ENCODE measurements at places on chromosomes 1 and 21. TPM values are rescaled to one million over a fixed set of nuclear protein-coding genes. Genes with fewer than 3 reads are reported as not detected.

Gene C1orf56
- total RNA-seq, result 2.6 TPM

Gene GPR52
- total RNA-seq, result 2.6 TPM

Gene TEDDM1
- total RNA-seq, result not detected

Gene ZNF593OS
- 0.32 TPM for total RNA-seq

Gene PDZK1
- under 0.01 TPM for total RNA-seq

Gene GSTM5
- total RNA-seq, result 5.8 TPM

Gene CORT
- total RNA-seq, result not detected

Gene MEX3A
- 1.9 TPM for total RNA-seq

Gene KCNJ10
- under 0.01 TPM for total RNA-seq

Gene CRB1
- under 0.01 TPM for total RNA-seq

DNA sequence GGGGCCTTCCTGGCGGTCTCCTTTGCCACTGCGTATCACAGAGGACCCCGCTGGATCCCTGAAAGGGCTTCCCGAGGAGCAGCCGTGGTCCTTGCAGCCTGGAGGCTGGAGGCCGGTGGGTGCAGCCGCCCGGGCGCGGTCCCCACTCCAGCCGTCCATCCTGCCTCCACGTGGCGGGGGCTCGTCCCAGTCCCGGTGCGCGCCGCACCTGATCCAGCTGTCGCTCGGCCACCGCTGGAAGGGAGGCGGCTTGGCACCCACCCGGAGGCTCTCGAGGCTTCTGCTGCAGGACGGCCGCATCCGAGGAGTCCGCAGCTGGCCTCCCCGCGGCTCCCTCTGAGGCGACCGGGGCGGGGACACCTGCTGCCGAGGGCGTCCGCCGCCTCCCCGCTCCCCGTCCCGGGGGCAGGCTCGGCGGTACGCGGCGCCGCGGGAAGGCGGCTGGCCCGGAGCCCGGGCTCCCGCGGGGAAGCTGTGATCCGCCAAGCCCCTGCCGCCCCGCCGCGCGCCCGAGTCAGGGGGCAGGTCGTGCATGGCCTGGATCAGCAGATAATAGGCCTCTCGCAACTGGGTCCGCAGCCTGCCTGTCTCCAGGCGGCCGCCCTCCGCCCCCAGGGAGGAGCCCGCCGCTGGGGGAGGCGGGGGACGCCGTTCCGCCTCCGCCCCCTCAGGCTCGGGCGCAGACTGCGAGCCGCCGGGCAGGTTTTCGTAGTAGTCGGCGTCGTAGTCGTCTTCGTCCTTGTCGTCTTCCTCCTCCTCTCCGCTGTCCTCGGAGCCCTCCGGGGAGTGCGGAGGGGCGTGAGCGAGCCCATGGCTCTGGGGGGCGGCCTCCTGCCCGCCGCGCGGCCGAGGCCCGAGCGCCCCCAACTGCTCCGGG lies at the start of gene SYDE2:
SYDE2 (minus strand) TSS at position 554 of the 877 bp plus-strand sequence; CDS start at position 534, 20 bp downstream.
- peak; percentile 81 for DNase-seq

DNA sequence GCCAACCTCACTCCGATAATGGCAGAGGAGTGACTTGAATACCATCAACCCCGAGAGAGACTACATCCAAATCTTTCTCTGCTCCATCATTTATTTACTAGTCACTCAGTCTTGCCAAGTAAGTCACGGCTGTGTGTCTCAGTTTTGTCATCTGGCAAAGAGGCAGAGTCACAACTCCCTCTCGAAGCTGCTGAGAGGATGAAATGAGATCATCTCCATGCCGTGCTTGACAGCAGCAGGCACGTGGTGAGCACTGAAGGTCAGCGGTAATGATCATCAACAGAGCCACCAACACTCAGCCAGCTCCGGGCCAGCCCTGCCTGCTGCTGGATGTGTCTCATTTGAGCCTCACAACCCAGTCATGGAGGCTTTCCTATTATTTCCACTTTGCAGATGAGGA lies 19.9 kb downstream of the ALDH4A1 start:
- DNase-seq, result peak; percentile 46

DNA sequence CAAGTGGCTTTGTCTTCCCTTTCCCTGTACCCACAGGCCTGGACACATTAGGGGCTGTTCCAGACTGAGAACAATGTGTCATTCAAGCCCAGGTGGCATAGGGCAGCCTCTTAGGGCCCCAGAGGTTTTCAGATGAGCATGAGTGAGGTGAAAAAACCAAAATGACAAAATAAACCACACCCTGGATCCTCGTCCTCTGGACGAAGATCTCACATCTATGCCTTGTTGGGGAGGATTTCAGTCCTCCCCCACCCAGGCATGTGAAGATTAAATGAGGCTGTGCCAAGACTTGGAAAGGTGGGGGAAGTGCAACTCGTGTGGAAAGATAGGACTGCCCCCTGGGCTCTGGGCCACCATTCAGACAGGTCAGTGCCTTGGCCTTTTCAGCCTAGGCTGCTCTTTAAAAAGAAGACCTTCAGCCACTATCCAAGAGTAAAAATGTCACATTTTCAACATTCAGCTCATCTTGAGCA lies 32.8 kb upstream of the IL19 start:
- DNase-seq, result no peak

- DNase-seq, result no peak
Measured at GRCh38 chr1:4033129-4033676, 133.1 kb upstream of the C1orf174 start.

DNA sequence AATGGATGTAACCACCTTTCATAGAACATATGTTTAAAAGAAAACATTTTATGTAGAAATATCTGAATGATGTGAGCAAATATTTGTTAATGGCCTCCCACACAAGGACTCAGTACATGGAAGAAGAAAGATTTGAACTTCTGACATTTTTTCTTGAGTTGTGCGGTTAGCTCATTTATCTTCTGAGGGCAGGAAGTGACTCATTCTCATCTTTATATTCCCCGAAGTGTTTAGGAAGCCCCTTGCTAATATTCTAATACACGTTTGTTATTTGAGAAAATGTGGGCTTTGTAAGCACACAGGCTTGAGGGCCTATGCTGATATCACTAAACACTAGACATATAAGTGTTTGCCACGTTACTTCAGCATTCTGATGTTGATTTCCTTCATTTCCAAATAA lies 392.5 kb upstream of the PTBP2 start:
- DNase-seq, result peak; percentile 42

DNA sequence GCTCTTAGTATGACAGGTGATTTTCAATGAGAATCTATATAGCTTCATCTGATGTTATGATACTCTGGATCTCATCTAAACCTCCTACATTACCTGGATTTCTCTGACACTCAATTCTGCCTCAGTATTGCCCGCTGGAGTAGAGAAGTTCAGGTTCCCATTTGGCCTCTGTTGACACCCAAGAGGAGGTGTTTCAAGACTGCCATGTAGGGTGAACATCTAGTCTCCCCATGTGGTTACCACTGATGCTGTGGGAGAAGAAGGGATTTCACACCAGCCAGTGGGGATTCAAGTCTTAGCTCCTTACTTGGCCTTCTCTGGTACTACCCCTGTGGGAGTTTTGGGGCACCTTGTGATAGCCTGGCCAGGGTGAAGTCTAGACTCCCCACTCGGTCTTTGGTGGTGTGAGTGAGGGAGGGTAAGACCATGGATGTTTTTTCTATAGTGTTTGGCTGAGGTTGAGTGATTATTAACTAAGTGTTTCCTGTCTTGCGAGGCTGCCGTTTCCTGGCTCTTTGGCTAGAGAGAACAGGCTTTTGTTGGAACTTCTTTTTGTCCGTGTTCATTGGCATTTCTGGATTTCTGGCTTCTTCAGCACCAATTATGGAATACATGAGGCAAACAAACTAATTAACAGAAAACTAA lies 90.7 kb downstream of the RHOU start:
- DNase-seq, result no peak

- DNase-seq, result no peak
Measured at GRCh38 chr1:30539884-30540283, 183.5 kb downstream of the MATN1 start.

DNA sequence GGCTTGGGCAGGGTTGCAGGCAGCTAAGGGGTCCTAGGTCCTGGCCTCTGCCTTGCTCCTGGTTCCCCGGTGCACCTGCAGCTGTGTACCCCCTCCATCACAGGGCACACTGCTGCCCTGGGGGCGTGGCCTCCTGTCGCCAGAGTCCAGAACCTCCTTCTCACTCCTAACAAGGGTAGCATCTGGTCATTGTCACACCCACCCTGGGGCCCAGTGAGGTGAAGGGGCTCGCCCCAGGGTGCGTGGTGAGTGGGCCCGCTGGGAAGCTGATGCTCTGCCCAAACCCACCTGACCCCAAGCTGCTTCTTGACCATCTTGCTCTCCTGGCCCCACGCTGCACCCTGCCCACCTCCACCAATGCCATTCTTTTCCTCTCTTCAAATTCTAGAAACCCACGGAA lies 44.5 kb downstream of the AJAP1 start:
- DNase-seq, result no peak

- peak; percentile 3 for DNase-seq
Measured at GRCh38 chr1:67256291-67257172, 51.1 kb upstream of the IL12RB2 start.

- DNase-seq, result no peak
Measured at GRCh38 chr1:173871500-173871899, 3.3 kb downstream of the ZBTB37 start.

DNA sequence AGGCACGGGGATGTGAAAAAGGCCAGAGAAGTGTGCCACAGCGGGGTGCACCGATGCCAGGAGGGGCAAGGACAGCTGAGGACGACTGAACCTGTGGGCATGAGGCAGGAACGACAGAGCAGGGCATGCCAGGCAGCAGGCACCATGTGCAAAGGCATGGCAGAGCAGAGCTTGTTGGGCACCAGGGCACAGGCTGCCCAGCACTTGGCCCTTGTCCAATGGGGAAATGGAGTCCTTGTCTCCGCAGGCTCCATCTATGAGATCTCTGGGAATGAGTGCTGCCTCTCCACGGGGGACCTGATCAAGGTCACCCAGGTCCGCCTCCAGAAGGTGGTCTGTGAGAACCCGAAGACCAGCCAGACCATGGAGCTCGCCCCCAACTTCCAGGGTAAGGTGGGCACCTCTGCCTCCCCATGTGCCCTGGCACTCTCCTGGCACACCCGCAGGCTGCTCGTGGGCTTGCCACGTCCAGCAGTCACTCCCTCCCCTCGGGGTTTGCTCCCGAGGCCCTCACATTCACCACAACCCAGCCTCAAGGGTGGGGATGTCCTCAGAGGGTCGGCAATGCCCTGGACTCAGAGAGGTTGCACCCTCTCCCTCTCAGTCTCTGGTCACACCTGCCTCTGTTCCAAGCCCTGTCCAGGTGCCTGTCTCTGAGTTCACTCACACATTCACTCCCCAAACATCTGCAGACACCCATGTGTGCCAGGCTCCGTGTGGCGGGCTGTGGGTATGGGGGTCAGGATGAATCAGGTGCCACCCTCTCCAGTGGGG lies 4.2 kb downstream of the THEMIS2 start:
- no peak for DNase-seq

GRCh38 chr1:181503171-181503810 lies 20.0 kb downstream of the CACNA1E start:
- DNase-seq, result peak; percentile 11

DNA sequence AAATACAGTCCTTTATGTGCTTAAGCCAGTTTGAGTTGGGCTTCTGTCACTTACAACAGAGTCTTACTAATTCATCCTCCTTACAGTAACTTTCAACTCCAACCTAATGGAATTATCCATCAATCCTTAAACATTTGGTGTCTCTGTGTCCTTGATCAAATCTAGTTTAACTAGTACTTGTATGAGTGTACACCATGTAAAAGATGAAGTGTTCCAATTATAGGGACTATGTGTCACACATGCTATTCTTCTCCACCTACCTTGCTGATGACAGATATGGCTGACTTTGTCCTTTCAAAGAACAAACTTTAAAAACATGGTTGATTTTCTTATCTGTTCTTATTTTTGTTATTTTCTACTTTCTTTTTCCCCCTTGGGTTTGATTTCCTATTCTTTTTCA lies 60.4 kb upstream of the NBPF3 start:
- DNase-seq, result no peak

DNA sequence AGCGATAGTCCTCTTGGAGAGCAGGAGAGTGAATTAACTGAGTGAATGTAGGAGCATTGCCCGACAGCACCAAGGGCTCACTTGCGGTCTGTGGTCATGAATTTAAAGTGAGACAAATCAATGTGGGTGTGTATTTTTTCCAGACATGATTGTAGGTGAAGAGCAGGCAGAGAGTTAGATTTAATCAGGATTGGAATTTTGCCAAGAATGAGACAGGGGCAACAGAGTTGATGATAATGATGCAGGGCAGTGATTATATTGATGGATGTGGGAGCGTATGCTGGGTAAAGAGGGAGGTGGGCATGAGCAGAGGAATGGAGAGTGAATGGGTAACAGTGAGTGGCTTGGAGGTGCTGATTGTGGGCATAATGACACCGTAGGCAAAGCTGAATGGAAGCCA lies 20.0 kb upstream of the SYT6 start:
- DNase-seq, result no peak

DNA sequence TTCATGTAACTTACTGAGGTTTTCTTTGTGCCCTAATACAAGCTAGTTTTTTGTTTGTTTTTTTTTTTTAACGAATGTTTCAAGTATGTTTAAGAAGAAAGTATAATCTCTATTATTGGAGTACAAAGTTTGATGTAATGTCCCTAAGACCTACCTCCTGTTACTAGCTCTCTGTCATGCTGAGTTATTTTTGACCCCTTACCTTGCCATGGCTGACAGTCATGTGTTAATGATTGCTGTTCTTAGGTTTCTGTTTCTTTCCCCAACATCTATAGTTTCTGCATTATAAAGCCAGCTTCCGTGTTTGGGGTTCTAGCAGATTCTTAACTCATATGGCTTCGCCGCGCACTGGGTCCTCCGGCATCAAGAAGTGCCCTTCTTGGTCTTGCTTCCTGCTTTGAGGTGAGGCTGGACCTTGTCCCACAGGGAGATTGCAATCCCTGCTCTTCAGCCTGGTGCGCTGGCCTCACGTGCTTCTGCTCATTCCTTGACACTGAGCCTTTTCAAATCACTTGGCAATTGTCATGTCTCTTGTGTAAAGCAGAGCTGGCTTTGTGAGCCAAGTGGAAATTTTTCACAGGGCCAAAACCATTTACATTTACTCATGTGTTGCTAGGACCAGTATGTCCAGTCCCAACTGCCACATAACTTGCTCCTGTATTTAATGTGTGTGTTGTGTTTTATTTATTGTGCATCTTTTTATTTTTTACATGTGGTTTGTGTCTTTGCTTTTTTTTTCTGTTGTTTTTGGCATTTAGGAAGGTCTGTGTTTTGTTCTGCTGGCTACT lies 135.0 kb upstream of the COL6A1 start:
- peak; percentile 67 for DNase-seq

- no peak for DNase-seq
Measured at GRCh38 chr1:185934476-185935189, 200.4 kb downstream of the HMCN1 start.

DNA sequence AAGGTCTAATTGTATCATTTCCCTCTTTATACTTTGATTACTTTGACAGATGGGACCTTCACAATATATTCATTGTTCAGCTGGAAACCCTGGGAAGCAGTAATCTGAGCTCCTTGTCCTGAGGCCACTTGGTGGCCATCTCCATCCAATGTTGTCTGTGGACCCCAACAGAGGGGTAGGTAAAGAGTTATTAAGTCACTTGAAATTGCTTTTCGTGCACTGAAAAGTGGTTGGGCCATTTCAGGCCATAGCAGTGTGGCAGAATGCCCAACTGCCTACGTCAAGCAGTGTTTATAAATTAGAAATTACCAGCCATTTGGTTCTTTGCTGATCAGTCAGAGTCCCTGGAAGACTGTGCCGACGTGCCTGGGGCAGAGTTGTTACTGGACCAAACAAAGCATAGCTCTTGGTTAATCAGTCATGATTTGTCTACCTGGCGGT lies 308.3 kb upstream of the USP25 start:
- no peak for DNase-seq

GRCh38 chr21:34941162-34941561 lies 107.9 kb downstream of the RUNX1 start:
- no peak for DNase-seq

- no peak for DNase-seq
Measured at GRCh38 chr1:182035097-182035770, 26.3 kb downstream of the ZNF648 start.

Data from fibroblast of villous mesenchyme (primary cell).